NB4 (cell line): ENCODE measurements at places on chromosomes 7 and 10.

GRCh38 chr7:102004229-102004628, 186.8 kb downstream of the CUX1 start:
- DNase-seq, result no peak

GRCh38 chr7:17770710-17771375, 169.5 kb downstream of the SNX13 start:
- peak; percentile 95 for DNase-seq

- DNase-seq, result no peak
These were observed 34.1 kb upstream of the NUB1 start for GRCh38 chr7:151307536-151307935.

- no peak for DNase-seq
These were observed 69.3 kb downstream of the MTERF1 start for GRCh38 chr7:91811236-91811635.

- DNase-seq, result no peak
These were observed 57.8 kb downstream of the ZRANB1 start for GRCh38 chr10:124999433-125000365.

DNA sequence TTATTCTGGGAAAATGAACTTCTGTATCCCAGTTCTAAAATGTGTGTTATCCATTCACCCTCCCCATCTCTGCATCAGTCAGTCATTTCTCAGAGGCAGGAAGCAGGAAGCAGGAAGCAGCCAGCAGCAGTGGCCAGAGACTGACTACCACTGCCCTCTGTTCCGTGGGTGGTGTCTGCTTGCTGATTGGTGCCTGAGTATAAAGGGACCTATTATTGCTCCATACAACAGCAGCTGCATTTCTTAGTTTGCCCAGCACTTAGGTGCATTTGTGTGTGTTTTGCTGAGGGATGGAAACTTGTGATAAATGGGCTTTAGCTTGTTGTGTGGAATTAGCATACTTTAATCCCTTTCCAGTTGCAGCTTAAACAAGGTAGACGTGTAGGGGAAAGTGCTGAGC, 582.2 kb downstream of the SORCS1 start:
- peak; percentile 12 for DNase-seq

DNA sequence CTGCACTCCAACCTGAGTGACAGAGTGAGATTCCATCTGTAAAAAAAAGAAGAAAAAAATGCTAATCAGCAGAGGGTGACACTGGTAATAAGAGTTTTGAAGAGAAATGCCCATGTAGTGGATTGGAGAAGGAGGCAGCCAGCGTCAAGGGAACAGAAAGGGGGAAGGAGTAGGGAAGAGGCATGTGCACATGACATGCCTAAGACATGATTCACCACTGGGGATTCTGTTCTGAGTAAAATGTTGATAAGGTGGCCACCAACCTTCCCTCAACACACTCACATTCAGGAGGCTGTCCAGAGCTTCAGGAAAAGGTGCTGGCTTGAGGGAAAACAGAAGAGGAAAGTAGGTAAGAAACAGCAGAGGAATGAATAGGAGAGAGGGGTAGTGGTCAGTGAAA, 39.9 kb downstream of the AKR1D1 start:
- DNase-seq, result no peak

- DNase-seq, result peak; percentile 61
These were observed 32.1 kb downstream of the FOXK1 start for GRCh38 chr7:4714161-4714700.
